Fibroblast of mammary gland (primary cell): ENCODE measurements at places on chromosomes 12 and 14.

- no peak for DNase-seq
These were observed 3.4 kb downstream of the PTPN6 start for GRCh38 chr12:6954316-6955107.

DNA sequence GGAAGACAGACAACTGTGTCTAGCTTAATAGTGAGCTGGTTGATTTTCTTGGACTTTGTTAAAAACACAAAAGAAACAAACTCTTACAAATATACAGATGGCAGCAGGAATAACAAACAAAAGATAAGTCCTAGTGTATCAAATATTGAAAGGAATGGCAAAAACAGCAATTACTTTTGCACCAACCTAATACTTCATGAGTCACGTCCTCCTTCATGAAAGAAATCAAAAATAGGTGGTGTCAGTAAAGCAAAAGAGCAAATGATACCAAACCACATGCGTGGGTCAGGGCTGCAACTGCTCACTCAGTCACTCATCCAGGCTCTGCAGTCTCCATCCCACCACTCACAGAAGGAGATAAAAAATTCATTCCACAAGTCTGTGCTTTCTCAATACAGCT, 11.8 kb downstream of the ATG14 start:
- DNase-seq: peak; percentile 53

- DNase-seq: peak; percentile 51
These were observed 260.6 kb upstream of the GARIN6 start for GRCh38 chr12:99386907-99387306.

- DNase-seq: no peak
These were observed at the start of gene NUAK1 for GRCh38 chr12:106138633-106139421. Gene NUAK1 (minus strand): TSS chr12:106138954. CDS start chr12:106138653, 301 bp downstream.

- DNase-seq: no peak
These were observed 118.5 kb downstream of the RFLNA start for GRCh38 chr12:124413401-124413800.

DNA sequence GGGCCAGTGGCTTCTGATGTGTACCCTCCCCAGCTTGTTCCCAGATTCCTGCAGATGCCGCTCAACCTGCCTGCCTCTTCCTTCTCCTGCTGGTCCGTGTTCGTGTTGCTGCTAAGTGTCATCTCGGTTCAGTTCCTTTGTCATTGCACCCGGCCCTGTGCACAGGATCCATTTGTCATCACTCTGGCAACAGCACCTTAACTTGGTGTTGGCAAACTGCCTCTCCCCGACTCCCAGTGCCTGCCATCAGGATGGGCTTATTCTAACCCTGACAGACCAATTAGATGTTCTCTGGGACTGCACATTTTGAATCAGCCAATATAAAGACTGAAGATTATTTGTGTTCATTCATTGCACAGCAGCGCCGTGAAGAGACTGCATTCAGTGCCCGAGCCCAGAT, 73.3 kb downstream of the CCDC92 start:
- no peak for DNase-seq

DNA sequence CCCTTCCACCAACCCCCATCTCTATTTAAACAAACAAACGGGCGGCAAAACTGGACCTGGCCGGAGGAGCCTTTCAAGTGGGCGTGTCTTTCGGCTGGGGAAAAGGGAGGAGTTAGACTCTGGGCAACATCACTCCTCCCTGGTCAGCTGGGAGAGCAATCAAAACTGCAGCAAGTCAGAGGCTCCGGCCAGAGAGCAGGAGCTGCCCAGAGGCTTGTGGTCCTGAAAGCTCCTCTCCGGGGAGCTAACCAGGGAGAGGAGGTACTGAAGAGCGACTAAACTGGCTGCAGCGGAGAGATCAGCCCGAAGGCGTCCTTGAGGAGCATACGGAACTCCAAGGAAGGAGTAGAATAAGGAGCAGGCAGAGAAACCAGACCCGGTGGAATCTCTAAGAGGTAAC, at the start of gene NEUROD4:
NEUROD4 (plus strand) TSS at position 191 of the 400 bp plus-strand sequence. CDS start 6,466 bp downstream, outside the sequence.
- peak; percentile 64 for DNase-seq

DNA sequence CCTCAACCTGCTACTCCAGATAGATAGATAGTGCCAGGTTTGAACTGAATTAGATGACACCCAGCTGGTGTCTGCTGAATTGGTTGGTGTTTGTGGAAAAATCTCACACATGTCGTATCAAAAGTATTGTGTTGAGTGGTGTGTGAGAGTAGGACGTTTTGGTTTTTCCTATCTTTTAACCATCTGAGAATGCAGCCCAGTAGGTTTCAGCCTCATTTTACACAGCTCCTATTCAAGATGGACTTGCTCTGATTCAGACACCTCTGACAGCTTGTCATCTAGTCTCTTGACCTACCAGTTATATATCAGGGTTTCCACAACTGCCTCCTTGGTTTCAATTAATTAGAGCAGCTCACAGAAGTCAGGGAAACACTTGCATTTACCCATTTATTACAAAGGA, 254.4 kb downstream of the KTN1 start:
- no peak for DNase-seq

DNA sequence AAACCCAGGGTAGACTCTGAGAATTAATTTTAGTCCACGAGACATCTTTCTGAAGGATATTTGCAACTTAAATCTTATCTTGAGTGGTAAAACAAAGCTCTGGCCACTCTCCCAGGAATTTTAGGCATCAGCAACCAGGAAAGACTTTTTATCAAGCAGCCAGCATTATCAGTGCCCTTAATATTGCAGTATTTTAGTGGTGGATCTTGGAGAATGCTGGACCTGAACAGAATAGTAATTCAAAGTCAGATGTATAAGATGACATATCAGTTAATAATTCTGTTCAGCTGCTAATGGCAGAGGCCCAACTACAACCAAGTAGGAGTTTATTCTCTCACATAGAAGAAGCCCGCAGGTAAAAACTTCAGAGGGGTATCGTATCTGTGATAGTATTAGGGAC, 59.0 kb upstream of the CRY1 start:
- DNase-seq: no peak

- no peak for DNase-seq
These were observed 258.7 kb downstream of the FLRT2 start for GRCh38 chr14:85788470-85789233.

DNA sequence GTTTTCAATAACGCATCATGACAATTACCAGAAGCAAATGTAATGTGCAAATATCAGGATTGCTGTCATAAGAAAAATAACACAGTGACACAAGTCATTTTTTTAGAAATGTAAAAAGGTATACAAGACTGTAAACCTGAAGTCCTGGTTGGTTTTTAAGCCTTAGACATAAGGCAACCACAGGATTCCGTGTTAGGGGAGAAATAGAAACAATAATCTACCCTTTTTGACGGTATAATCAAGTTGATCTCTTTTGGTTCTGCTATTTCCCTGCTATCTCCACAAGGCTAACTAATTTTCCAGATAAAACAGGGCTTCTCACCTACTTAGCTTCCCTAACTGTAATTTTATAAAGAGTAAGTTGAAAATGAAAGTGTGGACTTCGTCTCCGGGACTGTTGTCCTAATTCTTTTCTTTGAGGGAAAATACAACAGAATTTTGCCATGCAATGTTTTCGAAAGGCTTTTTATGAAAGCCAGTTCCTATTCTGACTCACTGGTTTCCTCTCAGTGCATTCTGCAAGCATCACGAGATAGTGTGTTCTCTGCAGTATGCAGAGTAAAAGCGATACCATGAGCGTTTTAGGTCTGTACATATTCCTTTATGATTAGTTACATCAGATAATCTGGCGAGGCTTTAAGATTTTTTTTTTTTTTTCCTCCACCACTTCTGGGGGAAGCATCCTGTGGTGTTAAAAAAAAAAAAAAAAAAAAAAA, 10.6 kb downstream of the MYO1H start:
- peak; percentile 13 for DNase-seq

- DNase-seq: peak; percentile 64
These were observed 132.3 kb downstream of the SNAPC1 start for GRCh38 chr14:61894452-61895077.

- DNase-seq: no peak
These were observed 3.8 kb downstream of the PLEKHG7 start for GRCh38 chr12:92706594-92706993.

DNA sequence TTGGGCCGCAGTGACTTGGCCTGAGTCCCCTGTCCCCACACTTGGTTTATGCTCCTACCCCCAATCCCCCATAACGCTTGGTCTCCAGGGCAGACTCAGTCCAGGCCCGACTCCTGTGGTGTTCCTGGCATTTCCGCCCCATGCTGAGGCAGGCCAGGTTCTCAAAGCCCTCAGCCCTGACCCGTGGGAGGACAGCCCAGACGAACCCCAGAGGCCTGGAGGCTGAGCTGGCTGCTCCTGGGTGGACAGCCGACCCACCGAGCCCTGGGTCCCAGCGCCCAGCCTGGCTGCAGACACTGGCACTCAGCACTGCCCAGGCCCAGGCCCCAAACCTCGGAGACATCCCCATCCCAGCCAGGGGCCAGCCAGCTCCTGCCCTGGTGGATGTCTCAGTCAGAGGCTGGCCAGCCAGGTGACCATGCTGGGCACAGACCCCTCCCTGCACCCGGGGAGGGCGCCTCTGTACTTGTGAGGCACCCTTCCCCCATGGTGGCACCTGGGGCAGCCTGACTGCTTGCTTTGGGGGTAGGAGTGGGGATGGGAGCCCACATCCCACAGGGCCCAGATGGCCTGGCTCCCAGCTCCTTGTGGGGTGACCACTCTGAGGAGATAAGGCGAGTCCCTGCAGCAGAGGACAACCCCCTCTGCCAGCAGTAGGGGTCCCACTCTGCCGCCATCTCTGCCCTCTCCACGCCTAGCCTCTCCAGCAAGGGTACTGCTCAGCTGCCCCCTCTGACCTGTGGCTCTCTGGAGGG, 1.4 kb downstream of the PLD4 start:
- DNase-seq: no peak

DNA sequence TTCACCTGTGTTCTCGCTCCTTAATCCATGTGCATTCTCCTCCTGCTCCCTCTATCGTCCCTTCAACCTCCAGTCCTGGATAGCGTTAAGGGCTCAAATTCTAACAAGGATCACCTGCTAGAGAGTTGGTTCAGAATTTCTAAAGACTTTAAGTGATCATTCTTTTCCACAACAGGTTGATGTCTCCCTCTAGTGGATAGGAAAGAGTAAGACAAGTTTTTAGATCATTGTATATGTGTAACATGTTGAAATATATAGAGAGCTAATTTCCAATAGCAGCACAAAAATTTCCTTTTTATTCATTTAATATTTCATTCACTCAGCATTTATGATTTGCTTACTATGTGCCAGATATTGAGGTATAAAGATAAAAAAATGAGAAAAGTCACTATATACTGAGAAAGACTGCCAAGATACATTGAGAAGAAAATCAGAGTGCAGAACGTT, 9.3 kb upstream of the ESR2 start:
- DNase-seq: peak; percentile 69

GRCh38 chr12:124745891-124746570, 117.6 kb downstream of the SCARB1 start:
- peak; percentile 96 for DNase-seq

DNA sequence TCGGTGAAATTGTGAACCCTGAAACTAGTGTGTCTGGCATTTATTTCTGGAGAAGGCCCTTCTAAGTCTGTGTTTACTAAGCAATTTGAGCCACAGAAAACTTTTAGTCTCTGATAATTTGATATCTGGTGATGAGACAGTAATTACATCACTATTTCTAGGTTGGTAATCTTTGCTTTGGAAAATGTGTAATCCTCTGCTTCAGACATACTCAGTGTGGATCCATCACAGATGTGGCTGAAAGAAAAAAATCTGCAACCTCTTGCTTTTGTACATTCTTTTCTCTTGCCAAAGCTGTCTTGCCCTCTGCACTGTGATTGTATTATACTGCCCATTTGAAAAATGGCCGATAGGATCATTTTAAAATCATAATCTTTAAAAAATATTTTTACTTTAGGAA, 78.1 kb downstream of the PELI2 start:
- peak; percentile 75 for DNase-seq

- no peak for DNase-seq
These were observed 33.5 kb downstream of the RNFT2 start for GRCh38 chr12:116771651-116772050.

- DNase-seq: no peak
These were observed 85.5 kb upstream of the TRAF3 start for GRCh38 chr14:102691763-102692162.

- DNase-seq: no peak
These were observed 17.7 kb downstream of the RIN3 start for GRCh38 chr14:92531106-92531873.

GRCh38 chr12:92109613-92110012, 36.0 kb downstream of the BTG1 start:
- DNase-seq: no peak

DNA sequence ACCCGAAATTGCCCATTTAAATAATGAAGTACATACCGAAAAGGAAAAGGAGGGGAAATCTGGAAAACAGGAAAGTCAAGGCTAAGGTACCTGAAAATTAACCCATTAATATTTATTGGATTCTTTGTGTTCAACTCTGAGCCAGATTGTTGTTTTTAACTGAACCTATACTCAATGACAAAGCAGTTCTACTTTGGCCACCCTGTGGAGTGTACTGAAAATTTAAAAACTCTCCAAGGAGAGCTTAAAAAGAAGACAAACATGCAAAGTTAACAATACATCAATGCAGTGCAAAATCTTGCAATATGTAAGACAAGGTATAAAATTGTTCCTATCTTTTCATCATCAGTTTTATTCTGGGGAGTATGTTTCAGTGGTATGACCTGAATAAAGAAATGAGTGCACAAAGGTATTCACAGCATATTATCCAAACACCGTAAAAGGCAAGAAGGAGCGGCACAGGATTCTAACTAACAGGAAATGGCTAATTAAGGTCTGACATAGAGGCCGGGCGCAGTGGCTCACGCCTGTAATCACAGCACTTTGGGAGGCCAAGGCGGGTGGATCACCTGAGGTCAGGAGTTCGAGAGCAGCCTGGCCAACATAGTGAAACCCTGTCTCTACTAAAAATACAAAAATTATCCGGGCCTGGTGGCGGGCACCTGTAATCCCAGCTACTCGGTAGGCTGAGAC, 1.7 kb downstream of the USP44 start:
- DNase-seq: no peak

- DNase-seq: no peak
These were observed 11.9 kb downstream of the MAP1LC3B2 start for GRCh38 chr12:116571089-116571488.

DNA sequence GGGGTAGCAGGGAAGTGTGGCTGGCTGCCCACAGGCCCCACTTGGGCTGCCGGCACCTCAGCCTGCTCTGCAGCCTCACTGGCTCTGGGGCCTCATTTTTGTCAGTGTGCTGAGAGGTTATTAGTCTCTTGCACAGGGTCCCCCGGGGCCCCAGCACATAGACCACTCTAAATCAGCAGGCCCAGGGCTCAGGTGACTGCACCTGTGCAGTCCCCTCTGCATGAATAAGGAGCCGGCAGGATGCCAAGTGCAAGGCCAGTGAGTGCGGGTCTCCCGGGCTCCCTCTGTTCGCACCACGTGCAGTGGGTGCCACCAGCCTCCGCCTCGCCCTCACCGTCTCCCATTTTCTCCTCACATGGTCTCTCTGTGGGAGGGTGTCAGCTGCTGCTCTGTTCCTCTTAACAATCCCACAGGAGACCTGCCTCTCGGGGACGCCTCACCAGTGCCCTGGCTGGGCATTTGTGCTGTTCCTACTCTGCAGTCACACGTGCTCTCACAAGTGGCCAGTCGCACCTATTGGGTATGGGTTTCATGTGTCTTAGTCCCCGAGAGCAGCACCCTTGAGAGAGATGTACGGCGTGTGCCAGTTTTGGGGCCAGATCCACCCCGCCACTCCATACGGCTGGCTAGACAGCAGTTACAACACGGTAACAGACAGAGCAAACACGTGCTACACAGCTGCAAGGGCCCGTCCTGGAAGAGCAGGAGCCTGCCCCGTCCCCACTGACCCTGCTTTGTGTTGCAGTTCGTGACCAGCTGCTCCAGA, 40.4 kb downstream of the MMAB start:
- DNase-seq: no peak

GRCh38 chr14:77918448-77918847, 118.5 kb downstream of the ADCK1 start:
- no peak for DNase-seq
